Activated naive CD4-positive, alpha-beta T cell treated with anti-CD3 and anti-CD28 coated beads, Interleukin-2, amount 50 U/mL, for 16 hours (primary cell): ENCODE measurements at places on chromosomes 11 and 22.

DNA sequence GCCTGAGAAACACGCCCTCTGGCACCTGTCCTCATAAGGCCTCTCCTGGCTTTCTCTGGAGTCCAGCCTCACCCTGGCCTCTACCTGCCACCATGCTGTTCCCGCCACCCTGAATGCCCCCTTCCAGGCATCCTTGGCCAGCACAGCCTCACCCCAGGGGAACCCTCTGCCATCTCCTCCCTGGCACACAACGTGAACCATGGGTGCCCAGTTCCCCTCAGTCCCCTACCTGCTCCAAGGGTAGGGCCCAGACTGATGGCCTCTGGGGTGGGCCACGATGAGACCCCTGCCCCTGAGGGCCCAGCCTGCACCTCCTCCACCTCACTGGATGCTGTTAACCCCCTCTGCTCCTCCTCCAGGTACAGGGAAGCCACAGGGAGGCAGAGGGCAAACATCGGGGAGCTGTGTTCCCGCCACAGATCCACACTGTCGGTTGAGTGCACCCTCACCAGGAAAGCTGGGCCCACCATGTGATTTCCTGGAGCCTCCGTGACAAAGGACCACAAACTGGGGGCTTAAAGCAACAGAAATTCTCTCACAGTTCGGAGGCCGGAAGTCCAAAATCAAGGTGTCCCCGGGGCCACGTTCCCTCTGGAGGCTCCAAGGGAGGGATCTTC, 169.6 kb downstream of the BRD1 start:
- peak; percentile 7 for DNase-seq

DNA sequence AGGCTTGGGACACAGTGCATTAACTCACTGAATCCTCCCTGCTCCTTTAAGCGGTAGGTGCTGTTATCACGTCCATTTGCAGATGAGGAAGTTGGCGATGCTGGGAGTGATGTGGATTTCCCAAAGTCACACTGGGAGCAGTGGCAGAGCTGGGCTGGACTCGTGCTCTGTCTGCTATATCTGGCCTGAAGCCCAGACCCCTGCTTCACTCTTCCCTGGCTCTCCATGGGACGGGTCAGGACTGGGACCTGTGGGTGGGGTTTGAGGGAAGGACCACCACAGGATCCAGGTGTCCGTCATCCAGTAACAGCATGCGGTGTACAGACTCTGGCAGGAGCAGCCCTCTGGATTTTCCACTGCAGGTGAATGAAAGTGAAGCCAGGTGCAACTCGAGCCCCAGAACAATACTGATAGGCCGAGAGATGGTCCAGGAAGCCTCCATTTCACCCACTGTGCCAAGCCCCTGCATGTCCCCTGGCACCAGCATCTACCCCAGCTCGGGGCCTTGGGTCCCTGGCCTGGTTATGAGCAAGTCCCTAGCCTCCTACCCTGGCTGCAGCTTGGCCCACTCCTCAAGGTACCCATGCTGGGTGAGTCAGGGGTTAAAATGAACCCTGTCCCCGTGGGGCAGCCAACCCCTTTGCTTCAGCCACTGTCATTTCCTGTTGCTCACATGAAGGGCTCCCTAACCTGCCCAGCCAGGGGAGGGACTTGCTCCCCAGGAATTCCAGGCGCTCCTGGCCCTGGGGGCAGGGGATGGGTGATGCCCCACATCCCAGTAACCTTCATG, 4.2 kb downstream of the USP2 start:
- no peak for DNase-seq

DNA sequence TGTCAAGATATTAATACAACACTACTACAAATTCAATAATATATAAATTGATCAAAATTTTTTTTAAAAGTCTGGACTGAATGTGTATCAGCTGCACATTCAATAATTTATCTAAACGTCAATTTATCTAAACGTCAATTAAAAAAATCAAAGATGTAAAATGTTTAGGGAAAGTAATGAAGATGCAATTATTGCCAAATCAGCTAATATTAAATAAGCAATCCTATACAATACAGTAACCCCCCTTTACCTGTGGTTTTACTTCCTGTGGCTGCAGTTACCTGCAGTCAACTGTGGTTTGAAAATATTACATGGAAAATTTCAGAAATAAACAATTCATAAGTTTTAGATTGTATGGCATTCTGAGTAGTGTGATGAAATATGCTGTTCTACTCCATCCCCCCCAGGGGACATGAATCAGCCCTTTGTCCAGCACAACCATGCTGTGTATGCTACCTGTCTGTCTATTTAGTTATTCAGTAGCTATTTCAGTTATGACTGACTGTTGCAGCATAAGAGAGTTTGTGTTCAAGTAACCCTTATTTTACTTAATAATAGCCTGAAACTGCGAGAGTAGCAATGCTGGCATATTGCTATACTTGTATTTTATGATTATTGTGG, 72.2 kb downstream of the CWF19L2 start:
- no peak for DNase-seq

GRCh38 chr11:60332846-60333245, 5.8 kb downstream of the MS4A6E start:
- no peak for DNase-seq

- no peak for DNase-seq
These were observed 256.8 kb upstream of the B3GAT1 start for GRCh38 chr11:134668796-134669195.

DNA sequence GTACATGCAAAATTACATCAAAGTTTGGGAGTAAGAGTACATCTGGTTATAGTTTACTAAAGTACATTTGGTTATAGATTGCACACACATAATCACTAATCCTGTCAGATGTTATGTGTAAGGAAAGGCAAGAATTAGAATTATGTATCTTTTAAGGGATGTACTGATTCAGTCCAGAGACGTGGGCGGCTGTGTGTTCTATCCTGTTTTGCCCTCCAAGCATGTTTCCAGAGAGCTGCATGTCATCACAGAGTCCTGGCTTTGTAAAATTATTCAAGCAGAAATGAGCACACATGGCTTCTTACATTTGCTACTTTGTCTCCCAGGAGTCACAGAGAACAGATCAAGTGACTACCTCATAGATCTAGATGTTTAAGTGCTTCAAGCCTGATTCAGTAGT, 33.2 kb upstream of the CEP126 start:
- DNase-seq: no peak
